ENCODE measurements at places on chromosomes 12 and 14.

DNA sequence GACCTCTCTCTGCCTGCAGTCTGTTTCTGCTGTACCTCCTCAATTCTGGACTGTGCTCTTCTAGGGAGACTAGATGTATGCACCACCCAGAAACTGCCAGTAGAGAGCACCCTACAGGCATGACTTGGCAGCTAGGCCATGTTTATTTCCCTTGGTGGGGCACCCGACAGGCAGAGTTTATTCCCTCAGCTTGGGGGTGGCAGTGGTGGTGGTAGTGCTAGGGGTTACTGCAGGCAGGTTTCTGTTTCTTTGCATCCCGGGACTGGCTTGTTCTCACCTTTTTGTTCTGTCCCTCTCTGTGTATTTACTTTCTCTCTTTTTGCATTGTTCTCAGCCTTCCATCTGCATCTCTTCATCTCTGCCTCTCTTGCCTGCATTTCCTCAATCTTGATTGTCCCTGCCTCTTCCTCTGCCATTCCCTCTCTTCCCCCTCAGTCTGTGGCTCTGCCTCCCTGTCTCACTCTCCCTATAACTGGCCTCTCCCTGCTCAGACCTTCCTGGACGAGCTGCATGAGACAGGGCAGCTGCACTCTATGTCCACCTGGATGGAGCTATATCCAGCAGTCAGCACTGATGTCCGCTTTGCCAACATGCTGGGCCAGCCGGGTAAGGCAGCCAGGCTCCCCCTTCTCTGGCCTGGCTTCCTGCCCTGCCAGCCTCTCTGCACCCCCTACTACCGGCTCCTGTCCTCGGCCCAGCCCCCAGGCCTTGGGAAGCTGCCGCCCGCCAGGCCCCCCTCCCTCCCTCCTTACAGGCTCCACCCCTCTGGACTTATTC, 13.8 kb downstream of the PRPF40B start:
- peak; percentile 49 for DNase-seq

DNA sequence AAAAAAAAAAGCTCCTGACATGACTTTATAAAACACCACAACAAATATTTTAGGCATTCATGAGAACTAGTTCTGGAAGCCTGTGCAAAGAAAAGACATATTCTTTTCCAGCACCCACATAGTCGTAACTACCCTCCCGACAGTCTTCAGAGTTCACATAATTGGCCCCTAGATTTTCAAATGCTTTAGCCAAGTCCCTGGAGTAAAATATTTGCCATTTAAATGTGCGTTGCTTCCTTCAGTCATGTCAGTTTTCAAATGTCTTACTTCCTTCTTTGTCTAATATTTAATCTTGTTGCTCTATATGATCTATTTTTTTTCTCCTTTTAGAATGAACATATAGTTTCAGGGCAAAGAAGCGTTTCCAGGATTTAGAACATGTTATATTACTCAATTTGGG, 66.8 kb upstream of the KRAS start:
- DNase-seq, result no peak

DNA sequence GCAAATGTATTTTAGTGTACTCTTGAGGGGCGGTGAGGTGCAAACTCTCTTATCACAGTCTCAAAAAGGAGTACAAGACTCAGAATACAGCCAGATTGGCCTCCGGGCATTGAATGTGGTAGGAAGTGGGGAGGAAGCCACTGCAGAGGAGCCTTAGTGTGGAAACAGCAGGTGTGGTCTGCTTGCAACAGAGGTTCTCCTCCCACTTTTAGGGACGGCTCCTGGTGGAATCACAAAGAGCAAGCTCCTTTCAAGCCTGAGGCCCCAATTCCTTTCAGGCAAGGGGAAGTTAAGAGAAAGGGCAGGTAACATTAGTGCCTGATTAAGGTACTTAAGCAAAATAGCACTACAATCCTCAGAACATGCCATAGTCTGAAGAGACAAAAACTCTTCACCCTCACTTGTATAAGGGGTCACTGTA, 23.7 kb upstream of the SLC2A3 start:
- peak; percentile 30 for DNase-seq

DNA sequence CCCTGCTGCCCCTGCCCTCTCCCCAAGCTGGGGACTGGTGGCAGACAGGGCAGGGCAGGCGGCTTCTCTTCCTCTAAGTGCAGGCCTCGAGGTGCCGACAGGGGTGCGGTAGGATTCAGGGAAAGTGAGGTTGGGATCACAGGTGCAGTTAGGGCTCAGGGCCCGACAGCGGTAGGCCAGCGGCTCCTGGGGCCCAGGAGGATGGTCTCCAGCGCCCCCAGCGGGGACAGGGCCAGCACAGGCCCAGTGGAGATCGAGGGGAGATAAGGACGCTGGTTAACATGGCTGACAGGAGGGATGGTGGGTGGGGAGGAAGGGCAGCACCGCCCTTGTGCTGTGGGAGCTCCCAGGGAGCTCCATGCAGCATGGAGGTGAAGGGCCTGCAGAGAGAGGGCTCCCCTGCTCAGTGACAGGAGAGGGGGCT, 935 bp upstream of the CRIP1 start:
- DNase-seq, result peak; percentile 42

GRCh38 chr12:40208707-40209446, 15.9 kb upstream of the LRRK2 start:
- DNase-seq, result no peak

- DNase-seq, result no peak
These were observed 145.0 kb downstream of the SAMD4A start for GRCh38 chr14:54711812-54712464.

DNA sequence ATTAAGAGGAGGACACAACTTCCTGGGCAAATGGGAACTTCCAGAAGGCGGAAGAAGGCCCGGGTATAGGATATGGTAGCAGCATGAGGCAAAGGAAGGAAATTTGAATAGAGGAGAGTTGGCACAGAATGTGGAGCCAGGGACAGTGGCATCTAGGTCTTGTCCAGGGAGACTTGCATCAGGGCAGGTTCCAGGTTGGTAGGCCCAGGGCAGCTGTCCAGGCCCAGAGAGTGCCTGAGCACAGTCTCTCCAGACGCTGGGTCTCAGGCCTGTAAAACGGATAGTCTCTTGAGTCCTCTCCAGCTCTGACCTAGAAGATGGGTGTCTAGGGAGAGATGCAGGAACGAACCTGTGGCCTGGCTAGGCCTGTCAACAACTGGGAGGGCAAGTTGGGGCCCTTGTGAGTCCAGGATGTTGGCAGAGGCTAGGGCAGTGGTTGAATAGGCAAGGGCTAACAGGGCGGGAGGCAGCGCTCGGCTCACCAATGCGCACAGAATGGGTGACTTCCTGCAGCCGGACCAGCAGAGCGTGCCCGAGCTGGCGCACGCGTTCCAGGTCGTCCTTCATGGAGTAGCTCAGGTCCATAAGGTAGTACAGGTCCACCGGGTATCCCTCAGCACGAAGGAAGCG, 9.9 kb downstream of the ITGB7 start:
- DNase-seq, result no peak

- DNase-seq, result no peak
These were observed 318.6 kb upstream of the DIO3 start for GRCh38 chr14:101242442-101243385.

DNA sequence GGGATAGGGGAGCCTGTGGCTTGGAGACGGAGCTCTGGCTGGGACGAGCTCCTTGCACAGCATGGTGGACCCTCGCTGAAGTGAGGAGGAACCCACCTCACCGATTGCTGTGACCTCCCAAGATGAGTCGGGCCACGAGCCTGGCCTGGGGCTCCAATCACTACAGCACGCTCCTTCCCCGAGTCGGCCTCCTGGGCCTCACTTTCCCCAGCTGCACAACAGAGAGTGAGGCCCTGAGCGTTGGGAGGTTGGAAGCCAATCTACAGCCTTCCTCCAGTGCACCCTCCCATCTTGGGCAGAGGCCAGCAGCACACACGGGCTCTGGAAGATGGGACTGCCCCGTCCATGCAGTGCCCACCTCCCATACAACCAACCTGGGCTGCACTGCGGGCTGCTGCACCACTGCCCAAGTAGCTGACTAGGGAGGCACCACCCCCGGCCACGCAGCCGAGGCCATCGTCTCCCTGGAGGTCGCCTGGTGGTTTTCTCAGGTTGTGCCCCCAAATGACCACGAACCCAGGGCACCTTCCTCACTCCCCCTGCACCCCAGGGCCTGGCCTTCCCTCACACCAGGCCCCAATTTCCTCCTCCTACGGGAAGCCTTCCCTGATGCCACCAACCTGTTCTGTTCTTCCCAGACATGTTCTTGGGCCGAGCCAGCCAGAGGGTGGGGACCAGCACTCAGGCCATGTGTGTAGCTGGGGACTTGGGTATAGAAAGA, 152.3 kb upstream of the C14orf180 start:
- no peak for DNase-seq

- DNase-seq, result peak; percentile 82
These were observed 521 bp downstream of the CDK2AP1 start for GRCh38 chr12:123271001-123271668.

DNA sequence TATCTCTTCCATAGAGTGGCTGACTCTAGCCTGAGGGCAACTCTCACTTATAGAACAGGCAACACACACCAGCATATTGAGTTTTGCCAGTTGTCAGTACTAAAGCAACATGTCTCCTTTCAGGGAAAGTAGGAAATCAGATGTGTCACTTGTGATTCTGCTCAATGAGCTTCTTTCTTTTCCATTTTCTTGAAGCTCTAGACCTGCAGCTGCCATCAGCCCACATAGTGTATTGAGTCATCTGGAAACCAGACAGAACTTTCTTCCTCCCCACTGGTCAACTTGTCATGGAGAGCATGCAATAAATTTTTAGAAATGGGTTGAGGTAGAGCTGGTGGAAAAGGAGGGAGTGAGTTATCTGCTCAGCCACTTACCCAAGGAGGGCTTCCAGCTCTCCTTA, 209.0 kb upstream of the PLEKHG7 start:
- DNase-seq, result no peak

DNA sequence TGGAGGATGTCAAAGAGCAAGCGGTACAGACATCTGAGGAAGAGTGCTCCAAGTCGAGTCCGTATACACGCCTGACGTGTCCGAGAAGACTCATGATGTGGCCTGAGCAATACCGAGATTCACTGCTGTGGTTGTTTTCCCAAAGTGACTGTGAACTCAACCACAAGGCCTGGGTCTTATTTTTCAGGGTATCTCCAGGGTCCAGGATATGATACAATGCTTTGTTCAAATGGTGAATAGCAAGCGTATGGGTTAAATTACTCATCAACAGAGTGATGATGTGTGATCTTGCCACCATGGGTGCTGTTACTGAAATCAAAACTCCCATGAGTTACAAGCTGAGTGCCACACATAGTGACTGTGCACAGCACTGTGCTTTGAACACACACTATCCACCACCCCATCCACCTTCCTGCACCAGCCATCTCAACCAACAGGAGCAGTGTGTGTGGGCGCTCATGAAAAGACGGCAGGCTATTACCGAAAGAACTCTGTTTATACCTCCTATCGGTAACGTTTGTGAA, 109.6 kb downstream of the BCAT1 start:
- DNase-seq, result peak; percentile 64

GRCh38 chr14:100626614-100627013, 39.4 kb upstream of the BEGAIN start:
- no peak for DNase-seq

DNA sequence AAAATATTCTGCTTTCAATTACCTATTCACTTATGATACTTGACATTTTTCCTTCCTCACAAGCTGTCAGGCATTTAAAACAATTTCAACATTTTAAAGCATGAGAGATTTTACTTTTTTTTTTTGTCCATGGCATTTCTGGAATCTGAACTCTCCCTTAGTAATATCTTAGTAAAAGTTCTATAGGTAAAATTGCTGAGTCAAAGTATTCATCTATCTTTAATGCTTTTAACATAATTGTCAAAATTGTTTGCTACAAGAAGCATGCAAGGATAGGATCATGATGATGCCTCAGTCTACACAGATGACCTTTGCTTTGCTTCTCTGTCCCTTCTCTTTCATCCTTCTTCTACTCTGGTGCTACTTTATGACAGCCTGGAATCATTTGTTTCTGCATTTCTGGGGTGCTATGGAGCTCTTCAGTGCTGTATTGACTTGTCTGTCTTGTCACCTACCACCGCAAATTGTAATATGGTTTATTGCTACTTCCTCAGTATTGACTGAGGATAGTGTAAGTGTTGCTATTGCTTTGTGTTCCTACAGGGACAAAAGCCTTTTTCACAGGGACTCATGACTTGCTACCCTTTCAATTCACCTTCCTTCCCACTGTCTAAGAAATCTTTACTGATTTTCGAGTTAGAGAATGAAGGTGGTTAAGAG, 589.8 kb upstream of the ATP2B1 start:
- DNase-seq, result no peak

DNA sequence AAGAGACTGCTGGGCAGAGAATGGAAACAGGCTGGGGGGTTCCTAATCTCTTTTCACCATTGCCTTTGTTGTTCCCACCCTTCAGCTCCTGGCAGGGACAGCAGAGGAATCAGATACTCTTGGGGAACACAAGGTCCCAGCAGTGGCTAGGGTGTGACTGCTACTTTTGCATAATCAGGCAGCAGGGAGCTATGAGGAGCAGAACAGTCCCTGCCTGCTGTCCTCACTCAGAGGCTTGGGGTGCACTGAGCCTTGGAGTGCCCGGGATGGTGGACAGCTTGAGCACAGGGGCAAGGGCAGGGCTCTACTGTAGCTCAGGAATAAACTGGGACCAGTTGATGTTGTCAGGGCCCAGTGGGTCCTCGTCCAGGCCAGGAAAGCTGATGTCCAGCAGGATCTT, 1.5 kb upstream of the TEX52 start:
- no peak for DNase-seq

- no peak for DNase-seq
These were observed 217.8 kb downstream of the KIF26A start for GRCh38 chr14:104356020-104356737.

GRCh38 chr12:120651821-120652220, 11.4 kb downstream of the CABP1 start:
- no peak for DNase-seq
